Activated T-cell treated with anti-CD3 and anti-CD28 coated beads for 1 hour (primary cell): ENCODE measurements at places on chromosomes 3 and 15.

DNA sequence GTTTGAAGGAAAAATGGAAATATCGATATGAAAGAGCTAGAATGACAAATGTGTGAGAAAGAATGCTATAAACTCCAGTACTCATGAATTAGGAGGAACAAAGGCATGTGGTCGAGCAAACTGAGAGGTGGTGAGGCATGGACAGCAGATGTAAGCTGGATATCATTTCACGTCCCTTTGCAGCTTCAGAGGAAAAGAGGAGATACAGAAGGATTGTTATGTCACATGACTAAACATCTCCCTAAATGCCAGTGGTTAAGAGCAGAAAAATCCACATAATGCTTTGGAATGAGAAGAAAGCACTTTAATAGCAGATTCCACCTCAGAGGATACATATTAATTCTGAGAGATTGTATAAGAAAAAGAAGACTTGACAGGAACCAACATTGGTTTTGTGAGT is 248.7 kb downstream of the ZIC4 start:
- no peak for DNase-seq

DNA sequence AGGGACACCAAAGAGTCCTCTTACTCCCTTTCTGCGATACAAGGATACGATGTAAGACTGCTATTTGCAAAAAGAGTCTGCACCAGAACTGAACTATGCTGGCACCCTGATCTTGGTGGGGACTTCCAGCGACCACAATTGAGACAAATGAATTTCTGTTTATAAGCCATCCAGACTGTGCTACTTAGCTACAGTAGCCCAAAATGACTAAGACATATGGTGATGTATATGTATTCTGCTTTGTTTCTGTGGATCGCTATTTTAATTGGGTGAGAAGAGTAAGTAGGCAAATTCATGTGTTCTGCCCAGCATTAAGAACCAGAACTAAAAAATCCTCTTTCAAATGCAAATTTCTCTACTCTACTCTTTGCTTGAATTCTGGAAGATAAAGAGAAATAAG is 720.9 kb downstream of the DIPK2A start:
- DNase-seq: no peak

DNA sequence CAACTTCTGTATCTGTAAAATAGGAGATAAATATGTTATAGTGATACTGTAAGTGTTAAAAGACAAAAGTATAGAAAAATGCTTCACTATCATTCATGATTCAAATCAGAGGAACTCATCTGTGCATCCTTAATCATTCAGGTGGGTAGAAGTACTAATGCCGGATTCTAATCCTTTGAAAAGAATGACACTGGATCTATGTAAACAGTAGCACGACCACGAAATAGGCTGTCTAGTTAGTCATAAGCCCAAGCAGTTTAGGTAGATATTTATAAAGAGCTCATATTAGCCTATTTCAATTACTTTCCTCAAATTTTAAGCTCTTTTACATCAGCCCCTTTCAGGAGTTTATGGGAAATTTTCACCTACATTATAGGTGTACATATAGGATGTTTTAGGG is 437.9 kb downstream of the SOX2 start:
- DNase-seq: no peak

GRCh38 chr3:27110020-27110419 is 259.2 kb downstream of the NEK10 start:
- DNase-seq: no peak
